ENCODE measurements at places on chromosomes 2 and 18.

DNA sequence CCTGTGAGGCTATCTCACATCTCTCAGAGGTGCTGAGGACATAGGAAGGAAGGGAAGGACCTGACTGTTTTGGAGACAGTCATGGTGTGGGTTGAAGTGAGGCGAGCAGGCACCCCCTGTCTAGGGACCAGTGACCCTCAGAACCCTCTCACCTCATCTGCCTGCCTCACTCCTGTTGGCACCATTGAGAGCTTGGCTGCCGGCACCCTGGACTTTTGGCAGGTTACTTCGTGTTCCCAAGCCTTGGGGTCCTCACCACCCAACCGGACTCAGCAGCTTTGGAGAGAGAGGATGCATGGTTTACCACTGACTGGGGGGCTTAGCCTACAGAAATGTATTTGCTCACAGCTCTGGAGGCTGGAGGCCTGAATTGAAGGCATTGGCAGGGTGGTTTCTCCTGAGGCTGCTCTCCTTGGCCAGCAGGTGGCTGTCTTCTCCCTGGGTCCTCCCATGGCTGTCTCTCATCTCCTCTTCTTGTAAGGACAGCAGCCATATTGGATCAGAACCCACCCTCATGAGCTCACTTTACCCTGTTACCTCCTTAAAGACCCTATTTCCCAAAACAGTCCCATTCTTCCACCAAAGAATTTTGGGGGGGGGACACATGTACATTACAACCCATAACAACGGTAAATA, 142.0 kb downstream of the TSN start:
- peak; percentile 77 for DNase-seq

DNA sequence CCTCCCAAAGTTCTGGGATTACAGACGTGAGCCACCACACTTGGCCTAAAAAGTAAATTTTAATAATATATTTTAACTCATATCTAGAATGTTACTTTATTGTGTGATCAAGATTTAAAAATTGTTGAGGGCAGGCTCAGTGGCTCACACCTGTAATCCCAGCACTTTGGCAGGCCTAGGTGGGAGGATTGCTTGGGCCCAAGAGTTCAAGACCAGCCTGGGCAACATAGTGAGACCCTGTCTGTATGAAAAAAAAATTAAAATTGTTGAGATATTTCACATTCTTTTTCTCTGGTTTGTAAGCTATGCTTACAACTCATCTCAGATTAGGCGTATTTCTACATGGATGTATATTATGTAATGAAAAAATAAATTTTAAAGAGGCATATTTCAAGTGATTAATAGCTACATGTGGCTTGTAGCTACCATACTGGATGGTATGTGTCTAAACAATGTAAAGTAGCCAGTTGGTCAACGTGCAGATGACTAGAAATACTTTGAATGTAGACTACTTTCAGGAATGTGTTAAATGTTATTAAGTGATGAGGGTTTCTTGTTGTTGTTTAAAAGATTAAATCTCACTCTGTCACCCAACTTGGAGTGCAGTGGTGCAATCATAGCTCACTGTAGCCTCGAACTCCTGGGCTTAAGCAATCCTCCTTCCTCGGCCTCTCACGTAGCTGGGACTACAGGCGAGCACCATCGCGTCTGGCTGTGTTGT, 5.9 kb downstream of the RAB10 start:
- DNase-seq: no peak

DNA sequence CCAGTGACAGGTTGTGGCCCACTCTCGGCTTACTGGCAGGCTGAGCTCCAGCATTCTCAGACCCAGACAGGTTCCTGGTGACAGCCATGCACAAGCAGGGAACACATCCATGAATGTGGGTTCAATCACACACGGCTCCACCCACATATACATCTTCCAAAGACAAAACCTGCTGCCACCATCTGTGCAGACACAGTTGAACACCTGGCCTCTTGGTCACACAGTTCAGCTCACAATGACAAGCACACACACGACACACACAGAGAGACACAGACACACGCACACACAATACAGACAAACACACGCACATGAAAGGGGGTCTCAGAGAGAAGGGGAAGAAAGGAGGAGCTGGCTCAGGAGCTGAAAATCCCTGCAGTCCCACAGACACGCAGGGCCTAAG, 32.1 kb upstream of the PTMA start:
- no peak for DNase-seq

DNA sequence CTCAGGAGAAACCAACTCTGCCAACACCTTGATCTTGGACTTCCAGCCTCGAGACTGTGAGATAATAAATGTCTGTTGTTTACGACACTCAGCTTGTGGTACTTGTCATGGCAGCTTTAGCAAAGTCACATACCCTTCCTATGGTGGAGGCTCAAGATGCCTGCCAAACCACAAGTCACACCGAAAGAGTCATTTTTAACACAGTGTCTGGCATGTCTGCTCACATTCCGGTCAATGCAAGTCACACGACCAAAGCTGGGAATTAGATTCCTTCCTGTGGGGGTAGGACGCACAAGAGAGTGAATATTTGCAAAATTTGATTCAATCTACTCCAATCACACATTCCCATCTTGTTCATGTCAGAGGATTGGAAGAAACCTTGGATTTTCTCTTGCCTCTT, 24.6 kb downstream of the KCNE4 start:
- DNase-seq: no peak

- no peak for DNase-seq
Measured at GRCh38 chr2:99786636-99787390, 297.0 kb upstream of the REV1 start.

DNA sequence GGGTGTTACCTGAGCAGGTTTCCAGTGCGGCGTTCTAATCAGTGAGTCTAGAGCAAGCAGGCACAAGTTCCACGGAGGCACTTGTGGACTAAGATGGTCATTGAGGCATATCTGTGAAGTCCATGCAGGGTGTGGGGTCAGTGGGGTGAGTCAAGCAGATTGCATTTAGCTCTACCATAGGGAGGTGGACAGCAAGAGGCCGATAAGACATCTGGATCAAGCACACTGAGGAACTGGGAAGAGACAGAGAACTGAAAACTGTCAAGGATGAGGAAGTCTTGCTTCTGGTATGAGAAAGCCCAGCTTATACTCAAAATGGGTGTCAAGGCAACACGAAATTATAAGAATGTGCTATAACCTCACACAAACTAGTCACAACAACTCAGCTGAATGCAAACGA, 61.2 kb upstream of the SLC39A10 start:
- DNase-seq: no peak

DNA sequence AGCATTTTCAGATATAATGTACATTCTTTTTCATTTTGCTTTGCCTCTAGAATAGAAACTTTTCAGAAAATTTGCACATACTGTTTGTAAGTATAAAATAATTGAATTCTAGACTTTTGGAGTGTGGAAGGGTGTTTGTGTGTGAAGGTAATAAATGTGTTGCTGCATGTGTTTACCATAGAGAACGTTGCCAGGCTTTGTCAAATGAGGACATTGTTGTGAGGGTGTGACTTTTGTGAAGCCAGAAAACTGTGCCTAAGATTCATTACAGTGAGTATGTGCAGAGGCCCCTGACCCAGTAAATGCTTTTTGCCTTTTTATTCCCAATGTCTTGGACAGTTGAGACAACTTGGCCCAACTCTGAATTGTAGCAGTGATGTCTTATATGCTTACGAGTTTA, 30.4 kb upstream of the EPB41L5 start:
- DNase-seq: no peak

DNA sequence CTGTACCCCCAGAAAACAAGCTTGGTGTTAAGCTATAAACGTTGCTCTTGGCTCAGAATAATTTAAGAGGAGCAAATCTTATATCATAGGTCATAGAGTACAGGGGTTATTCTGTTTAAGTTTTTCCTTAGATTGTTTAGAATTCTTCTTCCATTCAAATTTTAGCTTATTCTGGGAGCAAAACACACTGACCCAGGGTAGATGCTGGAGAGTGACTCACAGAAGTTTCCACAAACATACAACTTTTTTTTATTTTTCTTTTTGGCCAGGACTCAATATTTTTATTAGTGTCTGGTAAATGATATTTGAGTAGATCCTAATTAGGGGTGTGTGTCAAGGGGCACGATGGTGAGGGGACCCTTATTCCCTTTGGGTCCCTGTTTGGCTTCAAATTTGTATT, 71.5 kb upstream of the PSME4 start:
- DNase-seq: no peak

DNA sequence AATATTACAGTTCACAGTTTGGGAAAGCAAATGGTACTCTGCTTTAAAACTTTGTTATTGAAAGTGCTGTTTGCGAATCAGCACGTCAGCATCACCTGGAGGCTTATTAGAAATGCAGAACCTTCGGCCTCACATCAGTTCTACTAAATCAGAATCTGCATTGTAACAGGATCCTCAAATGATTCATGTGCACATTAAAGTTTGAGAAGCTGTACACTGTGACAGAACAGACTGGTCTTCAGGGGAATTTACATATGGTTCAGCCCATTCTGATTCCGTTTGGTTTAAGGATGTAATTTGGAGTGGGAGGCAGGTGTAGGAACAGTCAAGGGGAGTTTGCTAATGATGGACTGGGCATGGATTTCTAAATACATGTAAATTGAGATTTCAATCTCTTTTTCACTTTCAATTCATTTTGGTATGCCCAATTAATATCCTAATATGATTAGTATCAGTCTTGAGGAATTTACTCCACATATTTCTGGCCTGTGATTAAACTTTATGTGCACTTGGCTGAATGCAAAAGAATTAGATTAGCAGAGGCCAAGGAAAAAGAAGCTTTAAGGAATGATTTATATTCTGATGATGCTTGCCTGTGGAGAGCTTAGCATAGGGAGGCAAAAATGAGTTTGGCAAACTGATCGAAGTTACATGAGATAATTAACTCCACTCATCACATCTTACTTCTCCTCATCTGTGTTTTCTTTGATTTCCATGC, 248.8 kb downstream of the XIRP2 start:
- no peak for DNase-seq

DNA sequence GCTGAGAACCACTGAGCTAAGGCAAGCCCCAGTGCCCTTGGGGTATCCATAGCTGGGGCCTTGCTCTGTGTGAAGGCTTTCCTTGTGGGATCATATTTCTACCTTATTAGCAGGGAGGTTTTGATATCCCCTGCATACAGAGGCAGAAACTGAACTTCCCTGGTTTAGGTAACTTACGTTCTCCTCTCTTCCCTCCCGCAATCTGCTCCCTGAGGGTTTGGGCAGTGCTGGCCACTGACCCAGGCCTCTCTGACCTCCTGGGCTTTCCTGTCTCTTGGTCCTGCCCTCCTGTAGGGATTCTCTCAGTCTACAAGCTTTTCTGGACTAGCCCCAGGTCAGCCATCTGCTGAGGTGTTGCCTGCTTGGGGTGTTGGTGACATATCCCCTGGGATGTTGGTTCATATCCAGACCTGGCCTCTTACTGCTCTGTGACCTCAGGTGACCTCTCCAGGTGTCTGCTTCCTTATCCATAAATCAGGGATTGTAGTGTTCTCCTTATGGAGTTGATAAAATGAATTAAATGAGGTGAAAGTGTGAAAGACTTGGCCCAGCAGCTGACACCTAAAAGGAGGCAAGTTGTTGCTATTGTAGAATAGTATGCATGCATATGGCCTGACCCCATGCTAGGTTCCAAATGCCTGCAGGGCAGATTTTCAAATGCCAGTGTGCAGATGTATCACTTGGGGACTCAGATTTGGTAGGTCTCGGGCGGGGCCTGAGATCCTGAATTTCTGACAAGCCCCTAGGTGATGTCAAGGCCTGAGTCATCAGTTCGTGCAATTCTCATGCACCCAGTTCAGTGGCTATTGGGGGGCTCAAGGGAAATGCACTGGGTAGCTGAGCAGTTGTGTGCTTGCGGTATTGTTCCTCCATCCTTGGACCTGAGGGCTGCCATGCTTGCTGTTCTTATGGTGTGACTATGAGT, 106.6 kb downstream of the FHOD3 start:
- no peak for DNase-seq

DNA sequence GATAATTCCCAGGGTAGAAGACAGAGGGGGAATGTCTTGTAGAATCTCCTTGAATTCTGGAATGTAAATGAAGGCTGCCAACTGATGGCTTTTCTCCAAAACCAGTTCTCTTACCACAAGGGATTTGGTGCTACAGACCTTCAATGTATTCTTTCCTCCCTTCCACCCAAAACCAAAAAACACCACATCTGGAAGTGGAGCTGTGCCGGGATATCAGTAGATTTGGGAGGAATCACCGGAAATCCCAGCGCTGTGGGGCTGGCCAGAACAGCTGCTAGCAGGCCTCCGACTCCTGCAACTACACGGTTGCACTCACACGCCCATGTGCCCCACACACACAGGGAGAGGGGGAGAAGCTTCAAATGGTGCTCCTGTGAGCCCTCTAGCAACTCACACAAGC, 45.7 kb downstream of the RPL31 start:
- DNase-seq: no peak
